ENCODE measurements at places on chromosomes 11 and 22.

DNA sequence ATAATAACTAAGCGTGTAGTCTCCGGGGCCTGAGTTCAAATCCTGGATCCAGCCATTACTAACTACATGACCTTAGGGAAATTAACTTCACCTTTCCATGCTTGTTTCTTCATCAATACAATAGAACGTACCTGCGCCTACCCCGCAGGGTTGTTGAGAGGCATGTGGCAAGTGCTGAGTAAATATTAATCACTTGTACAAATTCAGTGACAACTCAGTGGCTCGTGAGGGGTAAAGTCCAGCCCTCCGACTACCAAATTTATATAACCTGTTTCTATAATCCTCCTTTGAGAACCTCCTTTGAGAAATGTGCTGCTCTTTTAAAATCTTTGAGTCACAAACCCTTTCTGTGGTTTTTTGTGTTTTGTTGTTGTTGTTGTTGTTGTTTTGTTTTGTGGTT is 49.8 kb downstream of the FEZ1 start:
- DNase-seq, result no peak

DNA sequence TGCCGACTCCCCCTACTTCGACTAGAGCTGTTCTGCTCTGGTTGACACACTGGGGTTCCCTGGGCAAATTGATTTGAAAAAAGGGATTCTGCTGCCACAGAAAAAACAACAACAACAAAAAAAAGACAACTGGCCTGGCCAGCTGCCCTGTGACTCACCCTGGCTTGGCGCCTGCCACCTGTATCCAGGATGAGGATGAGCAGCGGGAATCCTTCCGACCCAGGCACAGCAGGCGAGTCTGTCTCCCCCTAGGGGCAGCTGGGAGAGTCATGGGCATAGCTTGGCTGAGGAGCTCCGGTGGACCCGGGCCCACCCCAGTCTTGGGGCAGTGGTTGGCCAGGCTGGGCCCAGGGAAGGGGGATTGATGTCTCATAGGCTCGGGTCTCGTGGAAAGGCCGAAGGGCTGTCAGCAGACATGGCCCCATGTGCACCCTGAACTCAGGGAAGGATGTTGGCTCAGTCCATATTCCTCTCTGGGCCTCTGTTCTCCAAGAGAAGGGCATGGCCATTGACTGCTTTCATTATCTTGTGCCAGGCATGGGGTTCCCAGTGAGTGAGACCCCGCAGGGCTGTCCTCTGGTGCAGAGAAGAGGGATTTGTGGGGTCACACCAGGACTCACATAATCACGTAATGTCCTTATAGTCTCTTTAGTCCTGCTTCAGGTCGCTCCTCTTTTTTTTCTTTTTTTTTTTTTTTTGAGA is 10.4 kb upstream of the SUN2 start:
- no peak for DNase-seq

GRCh38 chr22:32788904-32789624 is 12.4 kb upstream of the TIMP3 start:
- DNase-seq, result no peak

DNA sequence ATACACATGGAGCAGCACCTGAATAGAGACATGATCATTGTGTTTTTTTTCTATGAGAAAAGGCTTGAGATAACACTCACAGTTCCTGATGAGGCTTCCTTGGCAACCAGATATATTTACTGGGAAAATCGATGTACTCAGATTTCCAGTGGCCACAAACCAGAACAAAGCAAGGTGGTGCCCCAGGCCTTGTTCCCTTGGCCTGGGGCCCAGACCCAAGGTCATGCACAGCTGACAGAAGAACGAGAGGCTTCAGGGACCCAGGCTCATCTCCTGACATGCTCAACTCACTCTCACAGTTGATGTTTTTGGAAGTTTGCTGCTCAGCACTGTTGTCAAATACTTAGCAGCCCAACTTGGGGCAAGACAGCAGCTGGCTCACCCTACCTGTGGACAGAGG is 281.8 kb downstream of the NTM start:
- no peak for DNase-seq

DNA sequence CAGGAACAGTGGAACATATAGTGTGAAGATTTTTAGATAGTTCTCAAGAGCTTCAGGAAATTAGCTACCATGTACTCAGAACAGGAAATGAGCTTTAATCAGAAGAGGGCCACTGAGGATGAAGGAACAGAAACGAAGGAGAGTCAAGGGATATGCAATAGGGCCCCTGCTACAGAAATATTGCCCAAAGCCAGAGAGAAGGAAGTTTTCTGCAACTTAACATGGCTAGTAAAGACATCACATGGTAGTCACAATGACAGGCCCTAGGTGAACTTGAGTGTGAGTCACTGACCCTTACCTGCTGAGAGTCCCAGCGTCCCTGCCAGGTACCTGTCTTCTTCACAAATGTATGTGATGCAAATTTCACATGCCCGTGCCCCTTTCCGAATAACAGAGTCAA is 25.2 kb upstream of the CARD16 start:
- no peak for DNase-seq

GRCh38 chr22:38873469-38874411 is 1.7 kb upstream of the CBX6 start:
- peak; percentile 87 for DNase-seq
